Lower leg skin (tissue), 4 donors: ENCODE measurements at places on chromosomes 11 and 22.

GRCh38 chr11:35103366-35104208, 35.4 kb upstream of the CD44 start:
- DNase-seq: no peak

DNA sequence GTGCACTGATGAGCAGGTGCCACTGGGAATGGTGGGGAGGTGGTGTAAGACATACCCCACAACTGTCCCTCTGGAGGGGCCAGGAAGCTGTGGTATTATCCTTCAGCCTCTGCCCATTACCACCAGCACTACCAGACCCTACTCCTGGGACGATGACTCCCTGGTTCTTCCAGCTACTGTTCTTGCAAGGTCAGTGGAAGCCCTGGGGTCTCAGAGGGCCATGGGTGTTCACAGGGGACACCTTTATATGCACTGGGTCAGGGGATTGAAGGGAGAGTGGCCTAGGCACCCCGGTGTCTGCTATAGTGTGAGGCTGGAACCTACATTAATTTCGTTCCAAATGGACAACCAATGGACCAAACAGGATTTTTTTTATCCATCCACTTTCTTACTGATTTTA, 102.1 kb downstream of the RPS6KA4 start:
- no peak for DNase-seq

- DNase-seq: no peak
Measured at GRCh38 chr22:46815896-46816731, 53.7 kb downstream of the TBC1D22A start.

- DNase-seq: no peak
Measured at GRCh38 chr11:134022748-134023147, 46.1 kb upstream of the JAM3 start.

DNA sequence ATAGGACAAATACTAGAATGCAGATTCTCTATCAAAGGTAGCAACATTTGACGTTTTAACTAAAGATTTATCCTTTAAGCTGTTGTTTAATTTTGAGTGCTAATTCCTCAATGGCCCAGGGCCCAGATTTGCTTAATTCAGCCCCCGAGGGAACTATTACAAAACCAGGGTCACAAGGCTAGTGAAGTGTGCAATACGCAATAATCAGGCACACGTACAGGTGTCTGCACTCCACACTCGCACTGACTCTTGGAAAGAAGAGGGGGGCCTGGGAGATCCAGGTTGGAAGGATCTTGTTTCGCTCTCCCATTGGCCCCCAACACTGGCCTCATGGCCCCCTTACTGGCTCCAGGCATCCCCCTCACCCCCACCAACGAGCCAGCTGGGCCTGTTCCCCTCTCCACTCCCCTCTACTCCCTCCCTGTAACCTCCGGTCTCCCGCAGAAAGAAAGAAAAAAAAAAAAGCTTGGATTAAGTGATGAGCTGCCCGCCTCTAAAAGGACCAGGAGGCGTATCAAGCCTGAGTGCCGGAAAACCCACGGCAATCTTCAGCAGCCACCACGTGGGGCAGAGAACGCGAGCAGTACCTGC, 2.2 kb upstream of the KIRREL3 start:
- DNase-seq: no peak

DNA sequence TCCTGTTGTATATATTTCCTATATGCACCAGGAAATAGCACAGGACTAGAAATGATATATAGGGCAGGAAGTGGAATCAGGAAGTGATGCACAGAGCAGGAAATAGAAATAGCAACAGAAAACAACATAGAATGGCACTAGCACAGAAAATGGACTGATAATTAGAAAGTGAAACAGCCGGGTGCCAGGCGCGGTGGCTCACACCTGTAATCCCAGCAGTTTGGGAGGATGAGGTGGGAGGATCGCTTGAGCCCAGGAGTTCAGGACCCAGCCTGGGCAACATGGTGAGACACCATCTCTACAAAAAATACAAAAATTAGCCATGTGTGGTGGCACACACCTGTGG, 10.0 kb upstream of the RELT start:
- DNase-seq: no peak

- DNase-seq: no peak
Measured at GRCh38 chr22:17817079-17817478, 42.8 kb upstream of the BID start.

GRCh38 chr11:19832086-19832750, 119.6 kb downstream of the NAV2 start:
- DNase-seq: no peak

DNA sequence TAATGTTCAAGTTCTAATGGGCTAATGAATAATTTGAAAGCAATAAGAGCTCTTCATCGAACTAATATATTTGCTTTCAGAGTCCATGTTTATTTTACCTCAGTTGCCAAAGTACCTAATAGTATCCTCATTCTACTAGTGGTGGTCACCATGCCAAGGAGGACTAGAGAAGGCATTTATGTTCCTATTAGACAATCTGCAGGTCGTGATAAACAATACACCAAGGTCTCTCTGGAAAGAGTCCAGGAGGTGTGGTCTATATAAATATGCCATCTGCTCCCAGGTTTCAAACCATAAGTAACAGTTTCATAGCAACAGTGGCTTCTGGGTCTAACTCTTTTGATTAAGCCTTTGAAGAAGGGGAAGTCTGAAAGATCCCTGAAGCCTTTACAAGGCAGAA, 42.9 kb downstream of the ARFGAP3 start:
- DNase-seq: no peak

- no peak for DNase-seq
Measured at GRCh38 chr22:36336246-36337182, 51.3 kb downstream of the MYH9 start.

DNA sequence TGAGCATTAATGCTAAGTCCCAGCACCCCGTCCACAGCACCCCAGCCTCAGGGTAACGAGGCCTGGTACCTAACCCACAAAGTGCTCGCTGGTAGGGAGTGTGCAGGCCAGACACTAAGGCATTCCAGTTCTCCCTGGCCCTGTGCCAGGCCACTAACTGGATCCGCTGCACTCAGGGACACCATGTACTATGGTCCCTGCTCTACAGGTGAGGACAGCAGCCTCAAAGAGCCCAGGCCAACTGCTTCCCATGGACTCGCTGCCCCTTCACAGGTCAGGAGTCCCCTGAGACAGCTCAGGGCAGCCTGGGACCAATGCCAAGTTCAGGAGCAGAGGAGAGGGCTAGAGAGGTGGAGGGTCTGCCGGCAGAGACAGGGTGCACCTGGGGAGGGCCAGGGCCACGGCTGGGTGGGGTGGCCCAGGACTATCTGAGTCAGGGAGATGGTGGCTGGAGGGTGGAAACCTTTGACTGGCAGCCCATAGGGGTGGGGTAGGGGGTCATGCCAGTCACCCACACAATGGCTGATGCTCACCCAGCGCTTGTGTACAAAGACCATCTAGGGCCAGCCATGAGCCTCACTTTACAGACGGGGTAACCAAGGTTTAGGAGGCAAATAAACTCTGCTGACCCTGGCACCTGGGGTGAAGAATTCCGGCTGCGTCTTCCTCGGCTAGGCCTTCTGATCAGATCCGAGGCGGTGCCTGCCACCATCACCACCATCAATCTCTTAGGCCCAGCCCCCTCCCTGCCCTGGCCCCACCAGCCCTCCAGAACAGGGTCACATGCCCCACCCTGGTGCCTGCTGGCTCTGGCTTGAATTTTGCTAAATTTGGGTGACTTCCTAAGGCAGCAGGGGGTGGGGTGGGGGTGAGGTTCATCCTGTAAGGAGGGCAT, 5.6 kb downstream of the OSBPL5 start:
- peak; percentile 57 for DNase-seq

- DNase-seq: no peak
Measured at GRCh38 chr11:128628325-128628673, 40.9 kb upstream of the ETS1 start.

- no peak for DNase-seq
Measured at GRCh38 chr11:36077886-36078685, 134.2 kb downstream of the LDLRAD3 start.

DNA sequence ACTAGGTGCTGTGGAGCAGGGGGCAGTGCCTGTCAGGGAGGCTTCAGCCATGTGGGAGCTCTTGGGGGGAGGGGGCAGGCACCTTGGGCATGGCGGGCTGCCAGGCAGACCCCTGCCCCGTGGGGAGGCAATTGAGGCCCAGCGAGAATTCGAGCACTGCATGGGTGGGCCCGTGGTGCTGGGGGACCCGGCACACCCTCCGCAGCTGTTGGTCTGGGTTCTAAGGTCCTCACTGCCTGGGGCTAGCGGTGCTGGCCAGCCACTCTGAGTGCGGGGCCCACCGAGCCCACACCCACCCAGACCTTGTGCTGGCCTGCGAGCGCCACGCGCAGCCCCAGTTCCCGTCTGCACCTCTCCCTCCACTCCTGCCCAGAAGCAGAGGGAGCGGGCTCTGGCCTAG, 835.5 kb upstream of the CNTN5 start:
- DNase-seq: no peak

DNA sequence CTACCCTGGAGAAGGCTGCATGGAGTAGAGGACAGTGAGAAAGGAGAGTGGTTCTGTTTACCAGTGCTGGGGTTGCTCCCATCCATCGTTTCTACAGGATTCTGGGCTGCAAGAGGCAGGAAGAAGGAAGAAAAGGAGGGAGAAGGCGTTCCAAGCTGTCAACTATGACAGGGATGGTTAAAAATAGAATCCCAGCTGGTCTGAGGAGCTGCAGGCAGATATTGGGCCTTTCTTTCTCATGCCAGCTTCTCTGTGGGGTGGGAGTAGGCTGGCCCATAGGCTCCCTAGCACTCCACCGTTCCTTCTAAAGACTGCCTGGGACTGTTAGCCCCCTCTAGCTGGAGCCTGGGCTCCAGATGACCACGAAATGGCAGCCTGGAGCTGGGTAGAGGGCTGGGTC, 13.6 kb downstream of the CCKBR start:
- DNase-seq: no peak

GRCh38 chr11:119156496-119156895, 7.6 kb downstream of the ABCG4 start:
- no peak for DNase-seq
